Activated naive CD4-positive, alpha-beta T cell treated with anti-CD3 and anti-CD28 coated beads for 36 hours (primary cell): ENCODE measurements at places on chromosomes 7 and 10. TPM values are rescaled to one million over a fixed set of nuclear protein-coding genes. Genes with fewer than 3 reads are reported as not detected.

Gene BHLHA15
- 0.41 TPM for total RNA-seq

Gene TAF3
- 12.8 TPM for total RNA-seq

Gene GALNT17
- total RNA-seq, result not detected

Gene UBE2D4
- 12.8 TPM for total RNA-seq

Gene ITIH5
- total RNA-seq, result not detected

Gene SFRP5
- total RNA-seq, result not detected

Gene TRA2A
- 79.0 TPM for total RNA-seq

Gene AKR1C4
- not detected for total RNA-seq

Gene GPR85
- not detected for total RNA-seq

Gene FAM53B
- total RNA-seq, result 11.8 TPM

Gene CRYGN
- total RNA-seq, result not detected

Gene OSBPL3
- total RNA-seq, result 25.1 TPM

Gene TDRD1
- total RNA-seq, result 0.47 TPM

Gene AGAP9
- total RNA-seq, result 7.9 TPM

Gene STEAP1B
- 0.19 TPM for total RNA-seq

Gene C10orf62
- total RNA-seq, result not detected

Gene AQP1
- total RNA-seq, result 0.48 TPM

Gene PBLD
- total RNA-seq, result 2.2 TPM

Gene STEAP2
- not detected for total RNA-seq

Gene PTF1A
- total RNA-seq, result not detected
